ENCODE measurements at places on chromosomes 16 and 17.

DNA sequence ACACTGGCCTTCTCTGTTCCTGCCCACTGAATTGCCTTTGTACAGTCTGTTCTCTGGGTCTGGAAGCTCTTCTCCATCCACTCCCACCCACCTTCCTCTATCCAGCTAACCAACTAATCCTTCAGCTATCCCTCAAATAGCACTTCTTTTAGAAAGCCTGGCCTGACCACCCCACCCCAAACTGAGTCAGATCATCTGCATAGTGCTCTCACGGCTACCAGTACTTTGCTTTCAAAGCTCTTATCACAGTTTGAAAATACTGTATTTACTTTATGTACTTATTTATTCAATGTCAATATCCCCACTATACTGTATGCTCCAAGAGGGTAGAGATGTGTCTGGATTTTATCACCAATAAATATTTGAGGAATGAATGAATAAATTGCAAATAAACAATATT lies 4.5 kb upstream of the CLDN7 start:
- no peak for DNase-seq

DNA sequence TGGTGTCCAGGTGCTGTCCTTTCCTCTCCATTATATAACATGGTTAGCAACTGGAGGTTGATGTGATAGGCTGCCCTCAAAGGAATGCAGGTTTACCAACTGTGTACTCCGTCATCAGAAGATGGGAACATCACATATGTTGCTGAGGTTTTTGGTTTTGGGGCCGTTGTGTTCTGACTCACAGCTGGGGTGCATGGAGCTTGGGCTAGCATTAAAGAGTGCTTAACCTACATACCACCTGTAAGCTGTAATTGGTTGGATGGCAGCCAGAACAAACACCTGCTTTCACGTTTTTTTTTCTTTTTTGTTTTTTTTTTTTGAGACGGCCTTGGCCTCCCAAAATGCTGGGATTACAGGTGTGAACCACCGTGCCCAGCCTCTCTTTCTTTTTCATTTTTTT lies 20.9 kb downstream of the TMEM11 start:
- DNase-seq, result no peak

DNA sequence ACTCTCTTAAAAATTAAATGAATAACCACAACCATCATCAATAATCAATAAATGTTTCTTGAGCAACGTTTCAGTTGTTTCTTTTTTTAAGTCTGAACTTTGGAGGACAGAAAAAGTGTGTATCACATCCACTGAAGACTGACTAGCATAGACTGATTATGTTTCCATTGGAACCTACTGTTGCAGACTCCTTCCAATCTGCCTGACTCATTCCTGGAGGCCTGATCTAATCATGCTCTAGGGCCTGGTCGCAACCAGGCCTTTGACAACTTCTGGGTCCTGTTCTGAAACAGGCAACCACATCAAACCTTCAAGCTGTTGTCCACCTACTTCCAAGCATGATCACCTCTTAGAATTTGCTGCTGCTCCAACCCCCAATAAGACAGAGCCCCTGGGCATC lies 109.2 kb upstream of the NUDT7 start:
- no peak for DNase-seq

DNA sequence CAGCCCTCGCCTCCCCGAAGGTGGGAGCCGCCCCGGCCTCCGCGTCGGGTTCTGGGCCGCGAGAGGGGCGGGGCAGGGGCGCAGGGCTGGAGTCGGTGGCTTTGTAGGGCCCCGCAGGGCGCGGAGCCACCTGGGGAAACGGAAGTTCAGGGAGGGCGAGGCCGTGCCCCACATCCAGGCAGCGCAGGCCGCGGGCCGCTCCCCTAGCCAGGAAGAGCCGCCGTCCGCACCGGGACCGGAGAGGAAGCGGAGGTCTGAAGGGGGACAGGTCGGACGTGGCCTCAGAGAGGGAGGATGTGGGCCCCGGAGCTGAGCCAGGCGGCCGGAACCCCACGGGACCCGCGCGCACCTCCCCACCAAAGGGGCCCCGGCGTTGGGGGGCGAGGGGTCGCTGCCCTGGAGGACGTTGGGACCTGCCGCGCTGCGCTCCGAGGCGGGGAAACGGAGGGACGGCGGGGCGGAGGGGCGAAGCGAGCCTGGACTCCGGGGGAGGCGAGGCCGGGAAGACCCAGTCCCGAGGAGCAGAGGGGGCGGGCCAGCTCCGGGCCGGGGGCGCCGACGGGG lies 482 bp upstream of the SLC16A3 start:
- peak; percentile 38 for DNase-seq

- DNase-seq, result no peak
These were observed 55.4 kb upstream of the DOC2B start for GRCh38 chr17:236641-237405.

- no peak for DNase-seq
These were observed 635 bp downstream of the SCPEP1 start for GRCh38 chr17:56978441-56979090.

DNA sequence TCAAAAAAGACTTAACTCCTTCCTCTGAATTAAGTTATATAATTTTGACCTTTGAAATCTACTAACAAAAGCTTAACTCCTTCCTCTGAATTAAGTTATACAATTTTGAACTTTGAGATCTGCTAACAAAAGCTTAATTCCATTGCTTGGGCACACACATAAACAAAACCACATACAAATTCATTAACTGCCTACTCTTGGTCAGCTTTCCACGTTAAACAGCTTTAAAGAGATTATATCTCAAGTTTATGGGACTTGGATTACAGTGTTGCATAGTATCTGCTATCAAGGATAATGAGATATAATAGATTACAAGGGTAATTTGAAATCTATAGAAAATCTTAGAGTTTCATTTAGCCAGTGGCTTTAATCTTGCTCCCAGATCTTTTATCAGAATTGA lies 23.5 kb downstream of the COX10 start:
- DNase-seq, result no peak

DNA sequence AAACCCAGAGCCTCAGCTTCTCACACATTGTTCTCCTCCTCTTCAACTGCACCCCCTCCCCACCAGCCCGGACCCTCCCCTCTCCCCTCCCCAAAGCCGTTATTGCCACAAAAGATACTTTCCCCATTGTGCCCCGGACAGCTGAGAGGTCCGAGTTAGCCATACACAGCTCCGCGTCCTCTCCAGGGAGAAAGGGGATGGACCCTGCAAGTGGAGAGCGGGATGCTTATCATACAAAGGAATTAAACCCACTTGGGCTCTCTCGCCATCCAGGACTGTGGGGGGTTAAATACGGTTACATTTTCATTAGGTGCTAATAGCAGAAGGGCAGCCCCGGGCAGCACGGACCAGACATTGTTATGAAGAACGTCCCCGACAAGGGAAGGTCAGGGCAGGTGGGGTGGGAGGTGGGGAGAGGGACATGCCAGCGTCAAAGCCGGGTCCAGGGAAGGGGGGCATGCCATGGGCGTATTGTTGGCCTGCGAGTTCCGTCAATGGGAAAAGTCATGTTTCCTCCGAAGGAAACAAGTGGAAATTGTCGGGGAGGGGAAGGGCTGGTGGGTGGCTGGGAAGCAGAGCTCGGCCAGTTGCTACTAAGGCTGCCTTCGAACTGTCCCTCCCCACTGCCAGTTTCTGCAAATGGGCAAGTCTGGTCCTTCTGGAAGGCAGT lies 99.1 kb downstream of the SOX9 start:
- DNase-seq, result no peak

DNA sequence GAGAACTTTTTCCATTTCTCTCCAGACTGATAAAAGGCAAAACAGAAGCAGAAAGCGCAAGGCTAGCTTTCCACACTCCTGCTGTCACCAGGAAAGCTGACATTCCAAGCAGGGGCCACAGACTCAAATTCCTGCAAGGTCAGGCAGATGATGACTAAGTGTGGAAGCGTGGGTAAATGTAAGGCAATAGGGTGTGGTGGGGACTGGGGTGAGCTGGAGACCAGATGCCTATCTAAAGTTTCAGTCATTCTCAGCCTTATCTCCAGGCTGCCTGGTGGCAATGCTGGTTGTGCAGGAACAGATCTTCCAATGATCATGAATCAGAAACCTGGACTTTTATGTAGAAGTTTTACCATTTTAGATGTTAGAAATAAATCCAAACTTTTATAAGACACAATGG lies 224.1 kb downstream of the GSG1L start:
- no peak for DNase-seq
